ENCODE measurements at places on chromosomes 5 and 9.

DNA sequence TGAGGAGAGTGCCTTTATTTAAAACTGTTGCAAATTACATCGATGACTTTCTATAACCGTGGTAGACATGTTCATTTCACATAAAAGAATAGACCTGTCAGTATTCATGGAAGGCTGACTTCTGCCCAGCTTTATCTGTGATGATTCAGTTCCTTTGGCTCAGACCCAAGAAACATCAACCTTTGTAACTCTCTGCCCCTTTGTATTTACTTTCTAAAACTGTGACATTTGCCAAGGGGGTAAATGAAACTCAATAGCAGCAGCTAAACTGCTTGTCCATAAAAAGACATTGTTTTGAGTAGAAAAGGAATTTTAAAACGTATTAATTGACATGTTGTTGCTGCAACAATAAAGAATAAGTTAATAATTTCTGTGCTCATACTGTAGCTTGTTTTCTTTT lies 137.8 kb upstream of the ANKH start:
- DNase-seq, result no peak

- DNase-seq, result no peak
Measured at GRCh38 chr5:122429545-122430318, 117.7 kb downstream of the SNCAIP start.

GRCh38 chr9:77438653-77439052 lies 209.5 kb downstream of the GNA14 start:
- no peak for DNase-seq

DNA sequence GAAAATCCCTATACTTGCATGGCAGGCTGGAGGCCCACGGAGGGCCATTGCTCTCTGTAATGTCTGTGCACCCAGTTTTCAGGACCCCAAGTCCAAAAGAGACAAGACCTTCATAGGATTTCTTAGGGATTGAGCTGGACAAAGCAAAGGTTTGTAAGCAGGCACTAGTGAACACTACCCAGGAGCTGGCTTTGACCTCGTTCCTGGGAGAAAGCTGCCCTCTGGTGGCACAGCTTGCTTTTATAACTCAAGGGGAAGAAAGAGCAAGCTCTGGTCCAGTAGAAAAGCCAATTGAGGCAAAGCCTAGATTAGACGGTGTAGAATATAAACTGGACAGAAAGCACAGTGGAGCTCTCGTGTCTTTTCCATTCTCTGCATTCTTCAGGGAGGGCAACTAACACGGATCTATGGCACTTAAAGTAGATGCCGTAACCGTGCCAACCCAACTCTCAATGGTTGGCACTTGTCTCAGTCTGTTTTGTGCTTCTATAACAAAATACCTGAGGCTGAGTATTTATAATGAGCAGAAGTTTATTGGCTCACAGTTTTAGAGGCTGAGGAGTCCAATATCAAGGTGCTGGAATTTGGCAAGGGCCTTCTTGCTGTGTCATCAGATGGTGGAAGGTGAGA lies 7.9 kb downstream of the GABRP start:
- DNase-seq, result peak; percentile 2

GRCh38 chr5:128965638-128966302 lies 482 bp downstream of the SLC27A6 start:
- no peak for DNase-seq

GRCh38 chr9:137955224-137955570 lies 77.6 kb downstream of the CACNA1B start:
- no peak for DNase-seq

- DNase-seq, result no peak
Measured at GRCh38 chr5:45774528-45774927, 78.3 kb upstream of the HCN1 start.

DNA sequence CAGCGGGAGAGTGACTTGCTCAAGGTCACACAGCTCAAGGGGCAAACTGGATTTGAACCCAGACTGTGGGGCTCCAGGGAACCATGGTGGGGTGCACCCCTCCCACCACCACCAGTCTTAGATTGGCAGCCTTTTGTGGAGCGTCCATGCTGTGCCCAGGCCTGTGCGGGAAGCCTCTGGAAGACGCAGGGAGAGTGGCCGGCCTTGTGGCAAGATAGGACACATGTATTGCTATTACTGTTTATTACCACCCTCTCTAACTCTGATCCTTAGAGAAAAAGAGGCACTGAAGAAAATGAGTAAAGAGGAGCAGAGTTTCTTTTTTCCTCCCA lies 25.4 kb upstream of the SH3PXD2B start:
- no peak for DNase-seq

GRCh38 chr5:28958581-28958980 lies 1920.2 kb upstream of the CDH9 start:
- no peak for DNase-seq

- DNase-seq, result no peak
Measured at GRCh38 chr5:163773226-163773625, 267.8 kb downstream of the MAT2B start.

DNA sequence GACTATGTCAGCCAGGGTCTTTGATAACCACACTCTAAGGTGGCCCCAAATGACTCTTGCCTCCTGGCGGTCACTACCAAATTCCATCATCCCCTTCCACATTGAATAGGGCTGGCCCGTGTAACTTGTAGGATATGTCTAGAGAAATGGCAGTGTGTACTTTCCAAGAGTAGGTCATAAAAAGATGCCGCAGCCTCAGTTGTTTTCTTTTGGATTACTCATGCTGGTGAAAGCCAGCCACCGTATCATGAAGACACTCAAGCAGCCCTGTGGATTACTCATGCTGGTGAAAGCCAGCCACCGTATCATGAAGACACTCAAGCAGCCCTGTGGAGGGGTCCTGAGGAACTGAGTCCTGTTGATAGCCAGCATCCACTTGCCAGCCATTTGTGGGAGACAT lies 172.0 kb upstream of the TBC1D2 start:
- DNase-seq, result no peak

GRCh38 chr5:160693831-160694465 lies 158.1 kb downstream of the ATP10B start:
- no peak for DNase-seq

GRCh38 chr5:134647750-134648424 lies 698 bp upstream of the SEC24A start:
- peak; percentile 63 for DNase-seq

GRCh38 chr9:134716067-134716466 lies 74.5 kb downstream of the COL5A1 start:
- DNase-seq, result no peak
